NCI-H1092 (cell line): ENCODE measurements at places on chromosomes 7 and 10.

DNA sequence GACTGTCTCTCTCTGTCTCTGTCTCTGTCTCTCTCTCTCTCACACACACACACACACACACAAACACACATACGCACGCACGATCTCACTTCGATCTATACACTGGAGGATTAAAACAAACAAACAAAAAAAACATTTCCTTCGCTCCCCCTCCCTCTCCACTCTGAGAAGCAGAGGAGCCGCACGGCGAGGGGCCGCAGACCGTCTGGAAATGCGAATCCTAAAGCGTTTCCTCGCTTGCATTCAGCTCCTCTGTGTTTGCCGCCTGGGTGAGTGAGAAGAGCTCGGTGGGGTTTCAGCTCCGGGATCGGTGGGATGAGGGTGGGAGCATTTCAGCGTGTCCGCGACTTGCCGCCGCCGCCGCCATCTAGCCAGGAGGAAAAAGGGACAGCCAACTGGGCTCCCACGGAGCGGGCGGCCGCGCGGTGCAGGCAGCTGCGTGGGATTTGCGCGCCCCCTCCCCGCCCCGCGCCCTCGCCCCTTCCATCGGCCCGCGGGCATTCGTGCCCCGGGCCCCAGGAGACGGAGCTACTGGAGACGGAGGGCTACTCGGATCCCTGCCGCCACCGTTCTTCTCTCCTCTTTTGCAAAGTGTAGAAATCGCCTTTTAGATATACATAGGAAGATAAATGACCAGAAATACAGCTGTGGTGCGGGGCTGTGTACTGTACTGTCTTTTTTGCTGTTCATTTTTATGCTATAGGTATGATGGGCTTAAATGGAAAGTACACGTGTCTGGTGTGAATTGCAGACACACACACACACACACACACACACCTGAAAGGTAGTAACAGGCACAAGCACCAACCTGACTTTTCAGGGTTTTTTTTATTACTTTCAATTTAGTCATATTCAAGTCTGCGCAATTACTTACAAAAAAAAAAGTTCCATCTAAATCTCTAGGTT lies 581 bp downstream of the PTPRZ1 start:
- no peak for DNase-seq

DNA sequence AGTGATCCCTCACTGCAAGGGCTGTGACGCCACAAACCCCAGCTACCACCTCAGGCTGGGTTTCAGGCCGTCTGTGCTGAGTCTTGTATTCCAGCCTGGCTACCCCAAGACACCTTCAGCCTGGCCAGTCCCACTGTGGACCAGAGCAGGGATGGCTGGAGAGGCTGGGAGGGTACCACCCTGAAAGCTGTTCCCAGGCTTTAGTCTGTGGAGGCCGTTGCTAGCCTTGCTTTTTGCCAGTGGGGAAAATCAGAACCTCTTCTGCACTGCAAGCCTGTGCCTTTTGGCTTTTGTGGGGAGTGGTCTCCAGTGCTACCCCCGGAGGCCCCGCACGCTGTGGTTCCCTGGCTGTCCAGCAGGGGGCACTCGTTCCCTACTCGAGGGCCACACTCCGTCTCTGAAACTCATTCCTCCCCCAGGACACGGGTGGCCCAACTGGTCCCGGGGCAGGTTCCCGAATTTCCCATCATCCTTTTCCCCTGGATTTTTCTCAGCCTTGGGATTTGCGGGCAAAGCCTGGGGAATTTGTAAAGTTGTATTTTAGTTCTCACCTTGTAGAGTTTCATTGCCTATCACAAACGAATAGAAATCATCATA lies 128.4 kb upstream of the BTBD16 start:
- DNase-seq, result no peak

GRCh38 chr10:110448682-110449418 lies 48.9 kb upstream of the DUSP5 start:
- no peak for DNase-seq

DNA sequence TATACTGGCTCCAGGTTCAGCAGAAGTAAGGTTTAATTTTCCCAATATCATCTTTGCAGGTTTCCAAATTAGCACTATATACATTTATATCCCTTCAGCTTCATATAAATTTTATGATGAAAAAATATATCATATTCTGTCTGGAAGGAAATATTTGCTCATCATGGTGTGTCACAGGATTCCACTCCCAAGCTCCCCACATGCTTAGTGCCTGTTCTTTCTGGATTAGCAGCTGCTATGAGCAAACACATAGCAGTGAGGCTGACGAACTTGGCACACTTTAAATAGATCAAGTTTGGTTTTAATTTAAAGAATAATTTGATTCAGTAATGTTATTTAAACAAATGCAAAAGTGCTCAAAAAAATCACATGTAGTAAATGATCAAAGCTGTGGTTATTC lies 251.9 kb downstream of the AGMO start:
- DNase-seq, result peak; percentile 44

DNA sequence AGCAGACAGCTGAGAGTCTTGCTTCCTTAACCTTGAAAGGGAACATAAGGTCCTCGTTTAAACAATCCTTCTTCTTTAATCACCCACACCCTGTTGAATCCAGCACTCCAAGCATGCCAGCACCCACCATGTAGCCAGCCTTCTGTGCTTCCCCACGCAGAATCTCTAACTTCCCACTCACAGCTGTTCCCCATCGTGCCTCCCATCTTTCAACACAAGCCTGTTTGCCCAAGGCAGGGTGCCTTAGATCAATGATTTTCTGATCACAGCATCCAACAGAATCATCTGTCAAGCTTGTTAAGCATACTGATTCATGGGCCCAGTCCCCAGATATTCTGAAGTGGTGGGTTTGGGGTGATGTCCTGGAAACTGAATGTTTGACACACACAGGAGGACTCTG lies 530.8 kb downstream of the SH2D4B start:
- no peak for DNase-seq

DNA sequence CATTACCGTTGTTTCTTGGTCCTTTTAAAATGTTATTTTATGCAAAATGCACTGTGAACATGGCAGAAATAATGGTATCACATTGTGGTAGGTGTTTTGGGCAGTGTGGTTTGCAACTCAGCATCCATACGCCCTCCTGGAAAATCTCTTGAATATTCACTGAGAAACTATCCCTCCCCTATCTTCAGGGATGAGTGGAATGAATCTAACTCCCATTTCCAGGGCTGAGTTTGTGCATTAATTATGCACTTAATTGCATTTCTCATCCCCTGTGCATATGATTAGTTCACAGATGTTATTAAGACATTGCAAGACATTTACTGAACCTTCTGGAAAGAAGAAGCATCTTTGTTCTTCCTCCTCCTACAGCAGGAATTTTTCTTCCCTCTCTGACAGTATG lies 36.5 kb downstream of the CFAP43 start:
- DNase-seq, result no peak

GRCh38 chr10:34495938-34496337 lies 319.2 kb downstream of the PARD3 start:
- DNase-seq, result no peak

- DNase-seq, result no peak
Measured at GRCh38 chr10:114167985-114168384, 6.0 kb downstream of the CCDC186 start.

GRCh38 chr10:132965411-132966057 lies 23.2 kb upstream of the CFAP46 start:
- DNase-seq, result no peak

- DNase-seq, result no peak
Measured at GRCh38 chr7:45021604-45022296, 21.7 kb downstream of the CCM2 start.

GRCh38 chr7:125747966-125748365 lies 818.3 kb upstream of the POT1 start:
- DNase-seq, result no peak

DNA sequence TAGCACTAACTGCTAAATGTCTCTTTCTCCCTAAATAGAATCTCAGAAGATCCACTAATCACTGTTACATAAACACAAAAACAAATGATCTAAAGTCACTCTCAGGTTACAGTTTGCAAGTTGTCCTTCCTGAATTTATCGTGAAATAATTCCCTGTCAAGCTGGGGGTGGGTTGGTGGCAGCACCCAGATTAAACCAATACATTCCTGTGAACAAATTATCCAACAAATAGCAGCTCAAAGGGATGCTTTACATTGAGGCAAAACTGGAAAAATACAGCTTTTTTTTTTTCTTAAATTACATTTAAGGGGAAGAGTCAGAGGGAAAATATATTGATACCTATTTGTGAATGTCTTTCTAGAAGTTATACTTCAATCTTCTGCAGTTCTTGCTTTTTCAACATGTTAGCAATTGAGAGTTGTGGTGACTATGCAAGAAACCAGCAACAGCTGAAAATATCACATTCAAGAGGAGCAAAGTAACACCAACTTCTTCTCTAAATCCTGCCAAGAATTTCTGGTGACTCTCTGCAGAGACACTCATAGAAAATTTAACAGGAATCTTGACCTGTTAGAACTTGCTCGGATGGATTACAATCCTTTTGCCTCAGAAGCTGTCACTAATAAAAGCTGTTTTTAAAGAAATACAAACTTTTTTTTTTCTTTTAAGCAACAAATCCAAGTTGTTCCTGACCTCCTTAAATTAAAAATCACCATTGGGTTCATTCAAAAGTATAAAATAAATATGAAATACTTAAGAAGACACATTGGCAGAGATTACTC lies 18.9 kb downstream of the LMOD2 start:
- no peak for DNase-seq

GRCh38 chr10:44910602-44911001 lies 535 bp upstream of the TMEM72 start:
- DNase-seq, result no peak

- DNase-seq, result no peak
Measured at GRCh38 chr7:75900617-75901315, 14.2 kb upstream of the POR start.

- no peak for DNase-seq
Measured at GRCh38 chr7:155789001-155789725, 23.1 kb downstream of the SHH start.

- DNase-seq, result no peak
Measured at GRCh38 chr10:3954615-3955014, 169.6 kb upstream of the KLF6 start.

DNA sequence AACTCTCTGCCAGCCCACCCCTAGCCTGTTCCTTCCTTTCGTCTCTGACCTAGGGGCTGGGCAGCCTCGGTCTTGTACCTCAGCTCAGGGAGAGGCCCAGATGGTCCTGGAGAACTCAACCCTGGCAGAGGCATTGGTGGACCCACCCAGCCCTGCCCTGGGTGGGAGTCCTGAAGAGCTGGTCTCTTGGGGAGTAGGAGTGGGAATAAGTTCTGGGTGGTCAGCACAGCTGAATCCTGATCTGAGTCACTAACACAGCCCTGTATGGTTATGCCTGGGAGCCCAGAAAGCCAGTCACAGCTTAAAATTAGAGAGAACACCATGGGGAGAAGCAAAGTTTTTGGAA lies 84.0 kb downstream of the SORBS1 start:
- DNase-seq, result no peak

DNA sequence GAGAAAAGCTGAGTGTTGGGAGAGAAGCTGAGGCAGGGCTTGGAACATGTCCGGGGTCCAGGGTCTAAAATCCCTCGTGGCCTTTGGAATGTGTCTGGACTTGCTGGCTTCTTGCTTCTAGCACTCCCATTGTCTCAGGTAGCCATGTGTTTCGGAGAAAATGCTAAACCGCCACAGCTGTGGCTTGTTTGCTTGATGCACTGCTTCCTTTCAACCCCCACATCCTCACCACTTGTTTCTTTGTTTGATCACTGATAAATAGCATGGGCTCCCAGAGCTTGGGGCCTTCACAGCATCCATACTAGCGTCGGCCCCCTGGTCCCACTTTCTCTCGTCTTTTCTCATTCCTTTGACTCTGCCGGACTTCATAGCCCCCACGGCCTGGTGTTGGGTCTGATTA lies 102.7 kb downstream of the ANKRD26 start:
- DNase-seq, result no peak

GRCh38 chr10:80617807-80618206 lies 80.1 kb downstream of the SH2D4B start:
- no peak for DNase-seq

- DNase-seq, result no peak
Measured at GRCh38 chr10:17454161-17455014, at the start of gene ST8SIA6. Gene ST8SIA6 (minus strand): TSS chr10:17454595. CDS start chr10:17454255, 340 bp downstream.

DNA sequence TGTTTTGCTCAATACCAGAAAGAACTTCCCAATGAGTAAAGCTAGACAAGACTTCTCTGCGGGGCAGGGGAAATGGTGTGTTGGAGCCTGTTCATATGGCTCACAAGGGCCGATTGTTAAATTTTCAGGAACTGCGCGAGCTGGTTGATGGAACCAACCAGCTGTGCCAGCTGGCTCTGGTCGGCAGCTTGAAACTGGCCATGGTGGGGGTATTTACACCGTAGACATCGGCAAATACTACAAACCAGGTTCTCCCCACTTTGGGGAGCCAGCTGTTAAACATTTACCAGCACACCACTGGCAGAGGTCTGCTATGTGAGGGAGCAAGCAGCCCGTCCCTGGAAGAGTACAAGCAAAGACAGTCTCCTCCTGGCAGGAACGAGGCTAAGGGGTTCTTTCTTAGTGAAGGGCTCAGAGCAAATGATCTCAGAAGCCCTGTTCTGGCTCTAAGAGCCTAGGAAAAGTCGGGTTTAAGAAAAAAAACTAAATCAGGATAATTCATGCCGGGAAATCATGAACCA lies 8.8 kb upstream of the ZMIZ1 start:
- no peak for DNase-seq

- DNase-seq, result no peak
Measured at GRCh38 chr10:128018691-128019090, 107.5 kb downstream of the MKI67 start.

GRCh38 chr10:51112013-51112412 lies 37.7 kb downstream of the PRKG1 start:
- DNase-seq, result no peak

DNA sequence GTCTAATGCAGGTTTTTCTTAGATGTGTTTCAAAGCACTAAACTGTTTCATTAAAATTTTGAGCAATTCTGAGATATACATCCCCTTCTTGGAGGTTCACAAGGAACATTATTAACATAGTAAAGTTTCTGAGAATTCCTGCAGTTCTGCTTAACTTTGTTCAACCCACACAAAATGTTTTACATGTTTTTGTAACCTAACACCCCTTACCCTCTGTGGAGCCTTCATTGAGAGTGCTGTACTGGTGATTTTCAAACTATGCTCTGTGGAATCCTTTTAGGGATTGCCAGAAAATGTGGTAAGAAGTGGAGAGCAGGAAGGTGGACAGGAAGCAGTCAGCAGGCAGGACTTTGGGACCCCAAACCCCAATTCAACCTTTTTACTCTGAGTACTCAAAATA lies 53.6 kb upstream of the ABCB5 start:
- no peak for DNase-seq

DNA sequence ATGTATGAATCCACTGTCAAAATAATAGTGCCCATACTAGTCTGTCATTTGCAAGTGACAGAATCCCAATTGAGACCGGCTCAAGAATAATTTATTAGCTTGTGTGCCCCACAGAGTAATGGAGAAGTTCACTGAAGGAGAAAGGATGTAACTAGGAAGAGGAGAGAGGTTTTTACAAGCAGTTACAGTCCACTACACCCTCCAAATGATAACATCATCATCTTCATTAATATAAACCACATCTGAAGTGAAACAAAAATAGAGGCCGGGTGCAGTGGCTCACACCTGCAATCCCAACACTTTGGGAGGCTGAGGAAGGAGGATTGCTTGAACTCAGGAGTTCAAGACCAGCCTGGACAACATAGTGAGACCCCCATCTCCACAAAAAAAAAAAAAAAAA lies 226.8 kb downstream of the SKIDA1 start:
- DNase-seq, result no peak
